ENCODE measurements at places on chromosomes 12 and 14.
A peak's percentile ranks its signal among the peaks of the same experiment; 100 is the strongest.

DNA sequence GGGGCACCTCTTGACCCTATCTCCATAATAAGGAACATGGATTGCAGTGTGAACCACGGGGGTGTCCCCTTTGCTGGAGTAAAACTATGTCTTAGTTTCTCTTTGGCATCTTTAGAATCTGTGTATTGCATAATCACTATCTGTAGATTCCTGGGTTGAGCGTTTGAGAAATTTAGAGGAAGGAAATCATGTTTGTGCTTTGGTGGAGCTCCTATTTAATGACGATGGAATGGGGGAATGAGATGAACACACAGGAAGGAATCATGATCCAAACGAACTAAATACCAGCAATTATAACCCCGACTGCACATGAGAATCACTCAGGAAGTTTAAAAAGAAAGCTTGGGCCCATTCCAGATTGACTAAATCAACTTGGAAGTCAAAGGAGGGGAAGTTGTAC lies 1.3 kb upstream of the MYG1 start:
- DNase-seq = no peak

DNA sequence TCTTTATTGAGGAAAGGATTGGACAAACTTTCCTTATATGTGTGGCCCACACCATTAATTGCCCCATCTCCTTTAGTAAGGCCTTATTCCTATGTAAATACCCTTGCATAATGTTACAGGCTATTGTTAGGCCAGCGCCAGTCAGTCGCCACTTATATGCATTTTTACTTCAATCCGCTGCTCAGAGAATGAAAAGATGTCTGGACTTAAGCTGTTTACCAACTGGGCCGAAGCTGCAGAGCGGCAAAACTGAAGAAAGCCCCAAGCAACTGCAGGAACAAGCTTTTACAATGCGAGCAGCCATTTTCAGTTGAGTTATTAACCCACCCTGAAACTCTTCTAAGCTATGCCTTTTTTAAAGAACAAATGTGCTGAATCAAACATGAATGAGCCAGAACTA lies 92.1 kb upstream of the OTX2 start:
- DNase-seq = no peak

GRCh38 chr12:120710031-120710804 lies at the start of gene UNC119B:
Gene UNC119B (plus strand): TSS chr12:120710458. CDS start chr12:120710475, 17 bp downstream.
- peak; percentile 54 for DNase-seq

- DNase-seq = peak; percentile 6
Observed at GRCh38 chr12:108939594-108939993, 59.7 kb downstream of the DAO start.

- DNase-seq = no peak
Observed at GRCh38 chr12:76446090-76446489, 97.9 kb upstream of the BBS10 start.

Measured in T-cell (primary cell).